ENCODE measurements at places on chromosomes 5 and 9.

GRCh38 chr5:74966141-74967026, 86.0 kb downstream of the GCNT4 start:
- DNase-seq, result no peak

DNA sequence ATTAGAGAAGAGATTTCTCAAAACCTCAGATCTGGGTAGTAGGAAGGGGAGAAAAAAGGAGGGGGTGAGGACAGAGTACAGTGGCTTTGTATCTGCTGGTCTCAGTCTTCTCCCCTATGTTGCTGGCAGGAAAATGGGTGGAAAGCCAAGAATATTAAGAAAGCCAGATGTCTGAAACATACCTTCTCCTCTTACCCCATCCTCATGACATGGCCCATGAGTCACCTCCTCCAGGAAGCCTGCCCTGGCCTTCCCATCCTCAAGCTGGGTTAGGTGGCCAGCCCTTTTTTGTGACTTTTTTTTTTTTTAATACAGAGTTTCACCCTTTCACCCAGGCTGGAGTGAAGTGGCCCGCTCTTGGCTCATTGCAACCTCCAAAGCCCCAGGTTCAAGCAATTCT, 61.8 kb downstream of the ABCA1 start:
- peak; percentile 24 for DNase-seq

DNA sequence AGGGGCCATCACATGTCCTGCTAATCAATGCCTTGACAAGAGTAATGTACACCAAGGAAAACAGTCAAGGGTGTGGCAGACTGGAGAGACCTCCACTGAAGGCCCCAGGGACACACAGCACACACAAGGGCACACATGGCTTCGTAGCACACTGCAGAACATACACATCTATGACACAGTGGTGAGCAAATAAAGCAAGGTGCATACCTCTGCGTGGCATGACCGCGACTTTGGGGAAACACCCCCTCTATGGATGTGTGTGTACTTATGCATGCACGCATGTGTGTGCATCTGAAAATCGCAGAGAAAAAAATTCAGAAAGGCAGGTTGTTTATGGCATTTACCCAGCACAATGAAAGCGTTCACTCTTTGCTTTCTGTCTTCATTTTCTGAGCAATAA, 20.5 kb downstream of the SEMA4D start:
- no peak for DNase-seq

- DNase-seq, result peak; percentile 94
Measured at GRCh38 chr5:56358703-56359681, 125.9 kb upstream of the ANKRD55 start.

DNA sequence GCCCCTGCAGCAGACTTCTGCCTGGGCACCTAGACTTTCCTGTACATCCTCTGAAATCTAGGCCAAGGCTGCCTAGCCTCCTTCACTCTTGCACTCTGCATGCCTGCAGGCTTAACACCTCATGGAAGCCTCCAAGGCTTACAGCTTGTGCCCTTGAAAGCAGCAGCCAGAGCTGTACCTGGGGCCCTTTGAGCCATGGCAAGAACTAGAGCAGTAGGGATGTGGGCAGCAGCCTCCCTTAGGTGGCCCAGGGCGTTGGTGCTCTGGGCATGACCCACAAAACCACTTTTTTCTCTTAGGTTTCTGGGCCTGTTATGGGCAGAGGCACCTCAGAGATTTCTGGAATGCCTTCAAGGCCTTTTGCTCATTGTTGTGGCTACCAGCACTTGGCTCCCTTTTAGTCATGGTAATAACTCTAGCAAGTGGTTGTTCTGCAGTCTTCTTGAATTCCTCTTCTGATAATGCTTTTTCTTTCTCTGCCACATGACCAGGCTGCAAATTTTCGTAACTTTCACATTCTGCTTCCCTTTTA, 606.2 kb downstream of the TLE4 start:
- DNase-seq, result no peak

- peak; percentile 90 for DNase-seq
Measured at GRCh38 chr5:160467555-160468362, 46.1 kb downstream of the PTTG1 start.

- DNase-seq, result no peak
Measured at GRCh38 chr5:173745123-173745522, 128.7 kb upstream of the BOD1 start.

DNA sequence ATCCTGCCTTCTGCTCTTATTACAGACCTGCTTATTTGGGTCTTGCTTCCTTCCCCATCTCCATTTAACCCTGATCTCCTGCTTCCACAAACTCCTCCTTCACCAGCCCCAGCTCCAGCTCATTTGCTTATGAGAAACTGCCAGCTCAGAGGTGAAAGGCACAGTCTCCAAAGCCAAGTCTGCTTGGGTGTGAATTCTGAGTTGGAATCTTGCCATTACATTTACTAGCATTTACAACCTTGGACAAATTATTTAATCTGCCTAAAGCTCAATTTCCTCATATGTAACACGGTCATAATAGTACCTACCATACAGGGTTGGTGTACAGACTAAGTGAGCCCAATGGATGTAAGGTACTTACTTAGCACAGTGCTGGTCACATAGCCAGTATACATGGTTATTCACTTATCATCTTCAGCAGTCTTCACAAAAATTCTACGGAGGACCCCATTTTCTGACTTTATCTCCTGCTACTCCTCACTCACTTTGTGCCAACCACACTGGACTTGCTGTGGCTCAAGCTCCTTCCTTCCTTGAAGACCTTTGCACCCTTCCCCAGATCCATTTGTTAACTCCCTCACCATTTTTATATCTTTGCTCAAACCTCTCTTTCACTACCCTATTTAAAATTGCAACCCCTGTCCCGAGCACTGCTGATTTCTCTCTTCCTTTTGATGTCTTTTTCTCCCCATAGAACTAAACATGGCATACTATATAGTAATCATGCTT, 86.2 kb downstream of the DOCK2 start:
- no peak for DNase-seq

DNA sequence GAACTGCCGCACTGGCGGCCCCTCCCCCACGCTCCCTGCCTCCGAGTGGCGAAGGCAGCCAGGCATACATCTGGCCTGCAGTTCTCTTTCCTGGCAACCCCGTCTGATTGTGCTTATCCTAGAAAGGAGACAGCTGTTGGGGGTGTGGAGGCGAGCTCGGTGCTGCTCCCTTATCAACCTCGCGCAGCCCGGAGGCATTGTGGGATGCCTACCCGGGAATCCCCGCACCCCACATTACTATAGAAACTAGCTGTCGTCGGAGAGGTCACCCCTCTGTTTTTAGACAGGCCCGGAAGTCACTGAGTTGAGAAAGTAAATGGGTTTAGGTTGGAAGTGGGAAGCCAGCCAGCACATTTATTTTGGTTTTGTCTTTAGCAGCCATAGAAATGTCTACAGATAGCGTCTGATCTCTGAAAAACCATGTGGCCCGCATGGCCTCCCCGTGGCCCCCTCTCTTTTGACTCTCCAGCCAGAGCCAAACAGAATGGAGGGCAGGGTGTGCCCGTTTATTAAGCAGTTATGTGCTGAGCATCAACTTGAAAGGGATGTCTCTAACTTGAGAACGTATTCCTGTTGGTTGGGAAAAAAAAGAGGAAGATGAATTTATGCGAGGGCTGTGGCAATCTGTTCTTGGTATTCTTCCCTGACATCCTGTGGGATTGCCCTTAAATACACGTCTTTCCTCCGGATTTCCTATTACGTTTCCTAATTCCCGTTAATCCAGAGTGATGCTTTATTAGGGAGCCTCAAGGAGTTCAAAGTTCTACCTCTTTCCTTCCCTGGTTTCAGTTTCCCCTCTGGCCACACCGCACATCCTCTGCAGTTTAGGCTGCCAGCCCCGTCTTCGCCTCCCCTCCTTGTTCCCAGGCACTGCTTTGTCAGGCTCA, 3.9 kb downstream of the STC2 start:
- DNase-seq, result no peak

DNA sequence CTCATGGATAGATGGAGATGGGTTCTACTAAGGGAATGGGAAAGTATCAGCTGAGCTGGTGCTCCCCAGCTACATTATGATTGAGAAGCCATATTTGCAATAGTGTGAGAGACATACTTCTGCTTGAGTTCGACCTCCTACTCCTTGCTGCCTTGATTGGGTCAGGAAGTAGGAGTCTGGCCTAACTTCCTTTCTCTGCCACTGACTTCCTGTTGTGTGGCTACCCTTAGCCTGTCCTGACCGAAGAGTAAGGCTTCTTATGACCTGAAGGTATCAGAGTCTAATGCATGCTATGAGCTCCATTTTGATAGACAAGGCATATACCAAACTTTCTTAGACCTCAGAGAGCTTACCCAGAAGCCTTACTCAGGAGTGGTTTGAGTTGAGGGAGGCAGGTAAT, 53.9 kb downstream of the OSTF1 start:
- no peak for DNase-seq

DNA sequence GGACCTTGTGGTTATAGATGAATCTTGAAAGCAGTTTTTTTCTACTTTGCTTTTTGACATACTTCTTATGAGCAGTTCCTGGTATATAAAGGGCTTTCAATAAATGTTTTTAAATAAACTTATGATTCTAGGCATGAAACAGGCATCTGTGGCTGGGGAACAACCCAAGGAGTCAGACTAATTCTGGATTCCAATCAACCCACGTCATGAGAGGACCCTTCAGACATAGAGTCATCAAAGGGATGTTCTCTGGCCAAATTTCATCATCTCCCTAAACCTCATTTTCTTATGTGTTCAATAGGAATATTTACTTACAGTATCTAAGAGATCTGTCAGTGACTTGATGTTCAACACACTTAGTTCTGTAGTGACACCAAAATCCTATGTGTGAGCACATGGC, 243.8 kb upstream of the ZNF462 start:
- DNase-seq, result no peak

DNA sequence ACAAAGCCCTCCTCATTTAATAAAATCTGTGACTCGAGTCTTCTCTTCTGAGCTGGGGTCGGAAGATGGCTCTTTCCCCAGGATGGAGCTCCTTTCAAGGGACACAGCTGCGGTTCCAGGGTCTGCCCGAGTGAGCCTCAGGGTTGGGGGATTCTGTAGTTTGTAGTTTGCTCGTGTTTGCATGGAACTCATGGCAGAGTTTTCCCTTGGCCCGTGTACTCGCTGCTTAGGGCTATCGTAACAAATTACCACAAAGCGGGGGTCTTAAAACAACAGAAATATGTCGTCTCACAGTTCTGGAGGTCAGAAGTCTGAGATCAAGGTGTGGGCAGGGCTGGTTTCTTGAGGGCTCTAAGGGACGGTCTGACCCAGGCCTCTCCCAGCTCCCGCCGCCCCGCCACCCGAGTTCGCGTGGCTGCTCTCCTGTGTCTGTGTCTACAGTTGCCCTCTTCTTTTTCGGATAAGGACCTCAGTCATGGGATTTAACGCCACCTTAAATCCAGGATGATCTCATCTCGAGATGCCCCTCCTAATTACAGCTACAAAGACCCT, 13.9 kb upstream of the LPCAT1 start:
- no peak for DNase-seq

DNA sequence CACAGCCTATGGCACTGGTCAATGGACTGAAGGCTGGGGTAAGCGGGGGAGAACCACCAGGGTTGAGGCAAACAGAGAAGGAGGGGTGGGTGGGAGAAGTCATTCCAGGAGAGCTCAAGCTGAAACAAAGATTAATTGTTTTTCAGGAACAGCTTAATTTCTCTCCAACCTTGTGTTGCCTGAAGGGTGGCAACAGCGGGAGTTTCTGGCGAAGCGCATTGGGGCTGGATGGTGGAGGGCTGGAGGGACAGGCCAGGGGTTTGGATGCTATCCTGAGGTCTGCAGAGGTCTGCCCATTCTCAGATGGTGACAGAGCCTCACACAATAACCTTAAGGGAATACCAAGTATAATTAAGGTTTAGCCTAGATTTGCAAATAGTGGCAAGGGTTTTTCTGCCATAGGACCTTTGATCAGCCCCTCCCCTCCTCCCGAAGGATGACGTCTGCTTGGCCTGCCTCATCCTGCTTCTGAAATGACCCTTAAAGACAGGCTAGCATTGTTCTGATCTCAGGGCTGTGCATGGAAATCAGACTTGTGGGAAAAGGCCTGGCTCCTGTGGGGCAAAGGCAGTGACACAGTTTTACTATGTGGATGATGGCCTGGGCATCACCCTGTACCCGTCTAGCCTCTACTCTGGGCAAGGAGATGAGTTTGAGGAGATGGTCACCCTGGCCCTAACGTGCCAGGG, 32.7 kb downstream of the PSD2 start:
- no peak for DNase-seq

DNA sequence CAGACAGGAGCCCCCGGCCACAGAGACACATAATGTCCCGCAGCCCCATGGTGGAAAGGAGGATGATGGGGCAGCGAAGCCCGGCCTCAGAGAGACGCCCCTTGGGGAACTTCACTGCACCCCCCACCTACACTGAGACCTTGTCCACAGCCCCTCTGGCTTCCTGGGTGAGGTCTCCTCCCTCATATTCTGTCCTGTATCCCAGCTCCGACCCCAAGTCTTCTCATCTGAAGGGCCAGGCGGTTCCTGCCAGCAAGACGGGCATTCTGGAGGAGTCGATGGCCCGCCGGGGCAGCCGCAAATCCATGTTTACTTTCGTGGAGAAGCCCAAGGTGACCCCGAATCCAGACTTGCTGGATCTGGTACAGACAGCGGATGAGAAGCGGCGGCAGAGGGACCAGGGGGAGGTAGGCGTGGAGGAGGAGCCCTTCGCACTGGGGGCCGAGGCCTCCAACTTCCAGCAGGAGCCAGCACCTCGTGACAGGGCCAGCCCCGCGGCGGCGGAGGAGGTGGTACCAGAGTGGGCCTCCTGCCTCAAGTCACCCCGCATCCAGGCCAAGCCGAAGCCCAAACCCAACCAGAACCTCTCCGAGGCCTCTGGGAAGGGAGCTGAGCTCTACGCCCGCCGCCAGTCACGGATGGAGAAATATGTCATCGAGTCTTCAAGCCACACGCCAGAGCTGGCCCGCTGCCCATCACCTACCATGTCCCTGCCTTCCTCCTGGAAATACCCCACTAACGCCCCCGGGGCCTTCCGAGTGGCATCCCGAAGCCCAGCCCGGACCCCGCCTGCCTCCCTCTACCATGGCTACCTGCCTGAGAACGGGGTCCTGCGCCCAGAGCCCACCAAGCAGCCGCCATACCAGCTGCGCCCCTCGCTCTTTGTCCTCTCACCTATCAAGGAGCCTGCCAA, 8.9 kb downstream of the SYNPO start:
- DNase-seq, result no peak

DNA sequence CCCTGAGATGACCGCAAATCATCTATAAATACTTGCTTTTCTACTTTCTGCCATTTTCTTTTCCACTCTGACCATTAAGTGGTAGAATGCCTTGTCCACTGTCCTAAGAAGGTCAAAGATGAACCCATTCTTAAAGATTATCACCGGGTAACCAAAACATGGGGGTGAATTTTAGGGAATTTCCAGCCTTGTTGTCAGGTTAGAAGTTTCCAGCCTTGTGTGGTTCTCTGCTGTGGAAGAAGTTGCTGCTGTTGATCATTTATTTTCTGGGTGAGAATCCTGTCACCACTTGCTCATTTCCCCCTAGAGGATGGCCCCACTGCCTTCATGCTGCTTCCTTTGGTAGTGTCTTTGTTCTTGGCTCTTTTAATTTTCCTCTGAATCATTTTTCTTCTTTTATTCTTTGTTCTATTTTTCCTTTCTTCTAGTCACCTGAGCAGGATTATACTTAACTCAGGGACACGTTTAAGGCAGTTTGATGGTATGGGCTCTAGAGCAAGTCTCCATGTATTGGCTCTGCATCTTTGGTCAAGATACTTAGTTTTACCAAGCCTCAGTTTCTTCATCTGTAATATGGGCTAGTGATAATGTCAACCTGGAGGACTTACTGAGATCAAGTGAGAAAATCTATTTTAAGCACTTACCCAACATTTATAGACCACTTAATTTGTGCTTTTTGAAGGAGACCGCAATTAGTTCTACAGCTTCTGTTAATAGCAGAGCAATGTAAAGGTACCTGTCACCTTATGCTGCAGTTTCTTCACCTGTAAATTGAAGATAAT, 266.2 kb downstream of the ARHGAP26 start:
- DNase-seq, result no peak

GRCh38 chr5:57332361-57332760, 150.2 kb downstream of the ACTBL2 start:
- no peak for DNase-seq

Data from RCC 7860 (cell line).